ENCODE measurements at places on chromosomes 4 and X.

- no peak for DNase-seq
These were observed 29.8 kb upstream of the H2AZ1 start for GRCh38 chr4:99979872-99980271.

DNA sequence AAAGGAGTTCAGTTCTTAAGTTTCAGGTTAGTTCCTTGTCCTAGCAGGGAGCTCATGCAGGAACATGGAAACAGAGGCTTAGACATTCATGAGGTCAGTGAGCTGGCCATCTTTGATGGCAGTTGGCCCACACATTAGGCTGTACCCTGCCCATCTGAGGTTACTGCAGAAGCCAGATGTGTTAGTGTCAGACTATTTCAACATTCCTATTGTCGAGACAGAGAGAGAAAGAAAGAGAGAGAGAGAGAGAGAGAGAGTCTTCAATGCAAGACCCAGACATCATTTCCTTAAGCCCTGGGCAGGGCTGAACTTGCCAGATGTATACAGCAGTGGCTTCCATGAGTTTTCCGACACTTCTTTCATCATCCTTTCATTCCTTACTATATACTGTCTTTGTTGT is 91.3 kb downstream of the PPP1R2C start:
- no peak for DNase-seq

DNA sequence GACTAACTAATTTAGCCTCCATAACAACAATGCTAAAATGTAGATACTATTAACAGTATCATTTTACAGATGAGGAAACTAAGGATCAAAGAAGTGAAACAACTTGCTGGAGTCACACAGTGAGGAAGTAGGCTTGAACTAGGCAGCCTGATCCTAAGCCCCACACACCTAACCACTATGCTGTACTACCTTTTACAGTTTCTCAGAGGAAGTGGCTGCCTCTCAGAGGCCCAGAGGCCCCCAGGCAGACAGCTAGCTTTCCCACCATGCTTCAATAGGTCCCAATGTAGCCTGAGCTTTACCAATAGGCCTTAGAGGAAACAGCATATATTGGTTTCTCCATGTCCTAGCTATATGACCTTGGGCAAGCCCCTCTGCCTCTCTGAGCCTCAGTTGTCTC is 69.4 kb upstream of the PJA1 start:
- no peak for DNase-seq

DNA sequence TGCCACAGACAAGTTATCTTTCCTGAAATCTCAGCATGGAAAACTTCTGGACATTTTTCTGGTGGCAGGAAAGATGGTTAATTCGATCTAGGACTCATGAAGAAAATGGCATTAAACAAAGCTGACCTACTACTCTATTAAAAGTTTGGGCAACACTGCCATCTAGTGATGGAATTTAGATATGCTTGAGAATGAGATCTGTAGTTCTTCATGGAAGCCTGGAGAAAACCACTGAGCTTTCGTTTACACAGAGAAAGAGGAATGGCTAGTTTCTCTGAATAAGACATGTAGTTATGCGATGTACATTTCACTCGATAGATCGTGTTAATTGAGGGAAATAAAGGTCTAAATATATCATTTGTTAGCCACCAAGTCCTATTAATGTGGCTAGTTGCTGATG is 51.7 kb upstream of the CHRDL1 start:
- DNase-seq = peak; percentile 66

DNA sequence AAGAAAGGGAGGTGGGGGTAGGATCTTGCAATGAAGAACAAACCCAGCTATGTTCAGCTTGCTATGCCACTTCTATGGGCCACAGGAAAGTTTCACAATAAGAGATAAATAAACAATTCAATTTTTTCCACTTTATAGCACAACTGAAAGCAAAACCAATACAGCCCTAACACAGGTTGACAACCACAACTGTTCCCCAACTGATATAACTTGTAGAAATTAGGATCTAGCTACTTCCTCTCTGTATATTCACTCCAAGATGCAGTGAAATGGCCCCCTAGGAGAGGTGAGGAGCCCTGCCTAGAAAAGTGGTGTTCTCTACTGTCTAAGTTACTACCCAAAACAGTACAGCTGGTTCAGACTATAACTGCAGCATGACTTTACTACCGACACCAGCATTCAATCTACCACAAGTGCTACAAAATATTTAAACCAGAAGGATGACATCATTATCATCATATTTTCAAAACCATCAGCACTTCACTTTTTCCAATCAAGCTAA is 77.0 kb downstream of the FBXW7 start:
- DNase-seq = no peak

GRCh38 chrX:375181-376036 is 11.3 kb downstream of the PPP2R3B start:
- no peak for DNase-seq

GRCh38 chr4:70877556-70877955 is 24.6 kb upstream of the MOB1B start:
- DNase-seq = peak; percentile 20

DNA sequence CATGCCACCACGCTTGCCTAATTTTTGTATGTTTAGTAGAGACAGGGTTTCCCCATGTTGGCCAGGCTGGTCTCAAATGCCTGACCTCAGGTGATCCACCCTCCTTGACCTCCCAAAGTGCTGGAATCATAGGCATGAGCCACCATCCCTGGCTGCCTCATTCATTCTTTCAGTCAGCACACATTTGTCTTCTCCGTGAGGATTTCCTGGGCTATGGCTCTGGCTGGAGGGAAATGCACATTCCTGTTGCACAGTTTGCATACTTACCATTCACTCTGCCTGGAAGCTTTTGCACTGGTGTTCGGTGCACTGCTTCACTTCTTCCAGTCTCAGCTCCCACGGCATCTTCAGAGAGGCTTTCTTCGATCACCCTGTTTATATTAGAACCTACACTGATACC is 267.8 kb downstream of the STIM2 start:
- no peak for DNase-seq

DNA sequence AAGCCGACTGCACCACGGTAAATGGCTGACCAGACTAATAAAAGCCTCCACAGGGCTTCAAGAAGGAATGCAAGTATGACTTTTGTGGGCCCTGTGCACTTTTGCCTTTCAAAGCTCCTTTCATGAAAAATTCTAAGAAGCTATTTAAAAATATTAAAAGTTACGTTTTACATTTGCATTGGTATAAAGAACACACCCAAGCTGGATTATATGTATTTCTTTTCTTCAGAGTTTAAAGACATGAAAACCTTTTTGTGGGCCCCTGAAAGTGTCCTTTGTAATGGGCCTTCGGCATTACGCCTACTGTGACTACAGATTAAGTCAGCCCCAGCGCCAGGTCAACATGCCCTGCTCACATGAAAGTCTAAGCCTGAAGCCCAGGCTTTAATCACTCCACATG is 20.5 kb upstream of the ASB5 start:
- no peak for DNase-seq

GRCh38 chrX:153868576-153869472 is 17.1 kb downstream of the L1CAM start:
- DNase-seq = no peak

DNA sequence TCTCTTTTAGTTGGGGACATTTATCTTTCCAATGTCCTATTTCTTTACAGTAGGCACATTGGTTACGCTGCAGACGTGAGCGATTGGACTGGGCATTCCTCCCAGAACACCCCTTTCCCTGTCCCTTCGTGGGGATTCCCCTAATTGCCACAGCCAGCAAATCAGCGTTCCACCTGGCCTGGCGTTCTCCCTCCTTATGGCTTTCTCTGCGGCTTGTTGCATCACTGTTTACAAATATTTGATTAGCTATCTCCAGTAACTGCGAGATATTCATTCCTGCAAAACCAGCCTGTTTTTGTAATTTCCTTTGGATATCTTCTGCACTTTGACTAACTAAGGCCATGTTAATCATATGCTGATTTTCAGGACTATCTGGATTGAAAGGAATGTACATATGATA is 202.5 kb upstream of the KLF8 start:
- DNase-seq = no peak

DNA sequence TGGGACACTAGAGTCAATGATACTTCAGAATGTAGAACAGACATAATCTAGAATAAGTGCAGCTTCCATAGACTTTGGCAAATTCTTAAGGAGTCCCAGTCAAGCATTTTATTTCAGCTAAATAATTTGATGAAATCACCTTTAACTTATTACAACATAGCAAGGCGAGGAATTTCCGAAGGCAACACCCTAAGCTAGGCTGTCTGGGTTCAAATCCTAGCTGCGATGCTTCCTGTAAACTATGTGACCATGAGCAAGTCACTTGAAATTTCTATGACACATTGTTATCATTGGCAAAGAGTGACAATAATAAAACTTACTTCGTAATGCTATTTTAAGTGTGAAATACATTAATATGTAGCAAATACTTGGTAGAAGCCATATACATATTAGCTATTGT is 679.1 kb downstream of the DMD start:
- no peak for DNase-seq
